ENCODE measurements at places on chromosomes 5 and 9.

- no peak for DNase-seq
These were observed 226.4 kb upstream of the ISL1 start for GRCh38 chr5:51156838-51157237.

GRCh38 chr5:4802044-4802443 lies 338.1 kb upstream of the ADAMTS16 start:
- no peak for DNase-seq

DNA sequence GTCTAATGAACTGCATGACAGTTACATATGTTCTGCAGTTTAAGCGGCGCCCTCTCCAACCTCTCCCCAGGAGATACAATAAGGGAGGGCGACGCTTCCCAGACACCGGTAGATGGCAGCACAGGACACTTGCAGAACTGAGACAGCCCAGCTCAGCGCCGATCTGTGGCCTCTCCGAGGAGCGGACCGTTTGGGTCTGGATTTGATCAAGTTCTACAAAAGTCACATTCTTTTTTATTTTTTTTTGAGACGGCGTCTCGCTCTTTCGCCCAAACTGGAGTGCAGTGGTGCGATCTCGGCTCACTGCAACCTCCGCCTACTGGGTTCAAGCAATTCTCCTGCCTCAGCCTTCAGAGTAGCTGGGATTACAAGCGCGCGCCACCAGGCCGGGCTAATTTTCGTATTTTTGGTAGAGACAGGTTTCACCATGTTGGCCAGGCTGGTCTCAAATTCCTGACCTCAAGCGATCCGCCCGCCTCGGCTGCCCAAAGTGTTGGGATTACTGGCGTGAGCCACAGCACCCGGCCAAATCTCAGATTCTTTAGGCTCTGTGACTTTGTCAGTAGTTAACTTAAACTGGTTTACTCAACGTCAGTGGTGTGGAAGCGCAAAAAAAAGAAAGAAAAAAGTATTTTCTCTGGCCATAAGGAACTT lies 1.4 kb upstream of the ATOSB start:
- DNase-seq = peak; percentile 90

DNA sequence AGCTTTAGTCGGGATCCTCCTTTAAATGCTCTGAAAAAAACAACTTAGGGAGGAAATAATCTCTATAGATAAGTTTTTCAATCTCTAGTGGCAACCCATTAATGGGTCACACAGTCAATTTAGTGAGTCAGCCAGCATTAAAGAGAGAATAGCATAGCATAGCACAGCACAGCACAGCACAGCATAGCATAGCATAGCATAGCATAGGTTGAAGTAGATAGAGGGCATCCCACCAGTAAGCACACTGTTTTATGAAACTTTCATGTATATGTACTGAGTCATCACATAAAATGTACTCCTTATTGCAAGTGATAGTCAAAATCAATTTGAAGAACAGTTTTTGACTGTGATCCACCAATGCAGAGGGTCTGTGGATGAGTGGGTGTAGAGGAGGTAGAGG lies 522.9 kb downstream of the CCDC171 start:
- no peak for DNase-seq

DNA sequence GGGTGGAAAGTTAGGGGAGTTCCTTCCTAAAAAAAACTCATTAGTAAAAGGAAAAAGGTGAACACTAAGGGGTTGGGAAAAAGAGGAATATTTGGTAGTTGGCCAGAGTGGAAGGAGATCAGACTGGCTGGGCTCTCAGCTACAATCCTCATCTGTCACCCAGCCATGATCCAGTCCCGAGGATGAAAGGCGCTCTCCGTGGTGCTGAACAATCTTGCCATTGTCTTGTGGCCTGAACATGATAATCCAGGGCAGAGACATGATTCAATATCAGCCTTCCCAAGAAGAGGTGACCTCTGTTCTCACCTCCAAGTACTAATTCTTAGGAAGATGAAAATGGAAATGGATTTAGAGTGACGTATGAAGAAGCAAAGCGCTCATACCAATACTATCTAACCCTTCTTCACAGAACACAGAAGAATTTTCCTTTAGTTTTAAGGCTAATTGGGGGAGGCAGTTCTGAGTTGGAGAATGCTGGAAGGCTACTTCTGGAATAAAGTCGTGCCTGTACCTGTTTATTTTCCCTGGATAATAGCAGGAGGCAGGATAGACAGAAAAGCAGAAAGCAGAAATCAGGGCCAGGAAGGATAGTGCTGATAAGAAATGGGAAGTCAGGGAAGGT lies 36.6 kb upstream of the MYORG start:
- DNase-seq = no peak

- DNase-seq = no peak
These were observed 7.0 kb downstream of the BARHL1 start for GRCh38 chr9:132589148-132590036.

GRCh38 chr5:962801-963200 lies 45.8 kb upstream of the NKD2 start:
- no peak for DNase-seq

DNA sequence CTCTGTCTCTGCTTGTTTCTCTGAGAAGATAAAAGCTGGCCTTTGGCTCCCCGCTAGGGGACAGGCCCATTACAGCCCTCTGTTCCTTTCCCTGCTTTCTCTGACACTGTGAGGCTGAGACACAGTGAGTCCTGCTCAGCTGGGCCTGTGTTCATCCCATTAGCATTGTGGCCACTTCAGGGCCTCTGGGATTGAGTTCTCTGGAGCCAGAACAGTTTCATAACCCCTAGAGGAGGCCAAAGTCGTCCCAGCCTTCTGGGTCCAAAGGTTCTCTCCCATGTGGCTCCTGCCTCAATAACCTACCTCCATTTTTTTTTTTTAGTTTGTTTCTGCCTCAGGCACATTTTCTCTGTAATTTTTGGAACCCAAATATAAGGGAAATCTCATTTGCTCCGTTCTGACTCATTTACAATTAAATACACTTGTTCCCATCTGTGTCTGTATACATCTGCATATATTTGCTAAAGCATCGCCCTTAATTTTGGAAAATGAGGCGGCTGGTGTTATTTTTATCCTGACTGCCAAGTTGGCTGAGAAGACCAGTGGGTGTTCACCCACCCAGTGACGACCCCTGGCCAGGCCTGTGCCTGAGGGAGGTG lies 27.3 kb upstream of the CTNNA1 start:
- no peak for DNase-seq

DNA sequence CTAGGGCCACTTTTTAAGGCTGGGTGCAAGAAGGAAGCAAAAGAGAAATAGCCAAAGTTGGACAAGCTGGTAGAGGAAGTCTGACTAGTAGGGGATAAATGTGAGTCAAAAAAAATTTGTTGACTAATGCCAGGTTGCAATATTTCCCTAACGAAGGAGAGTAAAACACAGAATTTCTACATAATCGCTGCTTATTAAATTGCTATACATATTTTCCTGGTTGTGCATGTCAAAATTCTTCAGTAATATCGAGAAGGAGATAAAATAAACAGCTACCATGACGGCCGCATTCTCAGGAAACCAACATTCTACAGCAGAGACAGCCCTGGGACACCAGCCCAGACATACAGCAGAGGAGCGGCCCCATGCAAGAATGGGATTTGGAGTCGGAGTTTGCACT lies 148.3 kb downstream of the ESM1 start:
- DNase-seq = no peak

DNA sequence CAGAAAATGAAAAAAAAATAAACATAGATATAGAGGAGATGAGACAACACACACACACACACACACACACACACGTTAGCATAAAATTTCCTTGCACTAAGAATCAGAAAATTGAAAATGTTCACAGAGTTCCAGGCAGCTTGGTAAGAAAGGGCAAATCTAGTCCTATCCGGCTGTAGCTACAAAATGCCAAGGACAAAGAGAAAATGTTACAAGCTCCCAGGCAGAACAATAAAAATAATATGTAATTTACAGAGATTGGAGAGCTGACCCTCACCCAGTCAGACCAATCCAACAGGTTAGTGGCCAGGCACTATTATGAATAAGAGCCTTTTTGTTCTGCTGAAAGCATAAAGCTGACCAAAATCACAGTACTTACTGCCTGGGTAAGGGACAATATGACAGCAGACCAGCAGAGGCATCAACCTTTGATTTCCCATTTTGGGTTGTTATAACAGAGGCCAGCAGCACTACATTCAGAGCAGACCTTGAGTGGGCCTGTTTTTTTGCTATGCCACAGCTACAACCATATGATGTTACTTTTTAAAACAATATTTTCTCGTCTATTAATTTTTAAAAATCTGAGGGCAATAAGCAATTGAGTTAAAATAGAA lies 892.6 kb downstream of the TAF11L14 start:
- no peak for DNase-seq

- no peak for DNase-seq
These were observed 382.7 kb downstream of the ENC1 start for GRCh38 chr5:74257645-74258313.

- no peak for DNase-seq
These were observed 37.6 kb downstream of the ANKRD33B start for GRCh38 chr5:10601246-10602030.

- DNase-seq = no peak
These were observed 103.5 kb downstream of the CDC42SE2 start for GRCh38 chr5:131367219-131367860.

- no peak for DNase-seq
These were observed 430.6 kb upstream of the DAP start for GRCh38 chr5:11191673-11192072.

- DNase-seq = no peak
These were observed 284.8 kb downstream of the CTNND2 start for GRCh38 chr5:11619339-11620024.

DNA sequence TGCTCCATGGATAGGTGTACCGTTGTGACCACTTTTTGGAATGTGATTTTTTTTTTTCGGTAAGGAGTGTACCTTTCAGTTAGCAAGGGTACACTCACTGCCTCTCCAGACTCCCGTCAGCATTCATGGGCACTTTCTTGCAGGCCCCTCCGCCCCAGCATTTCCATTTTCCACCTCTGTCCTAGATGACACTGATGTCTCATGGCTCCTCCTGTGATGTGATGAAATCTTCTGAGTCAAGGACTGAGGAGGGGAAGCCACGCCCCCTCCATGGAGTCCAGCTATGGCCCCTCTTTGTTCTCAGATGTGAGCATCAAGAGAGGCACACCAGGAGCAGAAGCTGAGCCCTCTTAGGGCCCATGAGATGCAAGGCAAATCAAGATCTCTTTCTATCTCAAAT lies 61.8 kb downstream of the CTSL start:
- no peak for DNase-seq

DNA sequence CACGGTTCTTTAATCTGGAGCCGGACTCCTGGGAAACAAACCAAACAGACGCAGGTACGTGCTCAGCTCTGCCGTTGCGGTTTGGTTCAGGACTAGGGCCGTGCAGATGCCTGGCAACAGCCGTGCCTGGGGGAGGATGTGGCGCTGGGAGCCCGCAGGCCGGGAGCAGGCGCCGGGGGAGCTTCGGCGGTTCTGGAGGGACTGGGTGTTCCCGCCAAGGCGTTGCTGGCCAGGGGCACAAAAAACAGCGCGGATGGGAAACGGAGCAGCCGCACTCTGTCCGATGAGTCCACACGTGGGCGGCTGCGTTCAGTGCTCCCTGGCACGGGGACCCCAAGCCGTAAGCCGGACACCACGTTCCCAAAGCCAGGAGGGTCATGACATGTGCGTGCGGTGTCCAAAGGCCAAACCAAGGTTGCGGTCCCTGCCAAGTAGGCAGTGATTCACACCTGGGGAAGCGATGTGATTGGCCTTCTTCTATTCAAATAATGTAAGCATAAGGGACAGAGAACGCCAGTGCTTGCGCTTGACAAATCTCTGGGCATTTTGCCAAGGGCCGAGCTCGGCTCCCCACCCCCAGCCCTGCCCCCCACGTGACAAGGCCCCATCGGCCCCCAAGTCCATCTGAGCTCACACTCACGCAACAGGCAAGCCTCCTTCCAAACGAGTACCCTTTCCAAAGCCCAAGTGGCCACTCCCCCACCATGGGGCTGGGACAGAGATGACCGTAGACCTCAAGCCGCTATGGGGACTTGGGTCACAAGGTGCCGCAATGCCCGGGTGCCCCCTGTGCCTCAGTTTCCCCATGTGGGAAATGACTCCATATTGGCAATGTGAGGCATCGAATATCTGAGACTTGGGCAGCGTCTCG lies 49.7 kb upstream of the NKD2 start:
- DNase-seq = no peak

- peak; percentile 41 for DNase-seq
These were observed 20.8 kb downstream of the ENHO start for GRCh38 chr9:34501889-34502425.

DNA sequence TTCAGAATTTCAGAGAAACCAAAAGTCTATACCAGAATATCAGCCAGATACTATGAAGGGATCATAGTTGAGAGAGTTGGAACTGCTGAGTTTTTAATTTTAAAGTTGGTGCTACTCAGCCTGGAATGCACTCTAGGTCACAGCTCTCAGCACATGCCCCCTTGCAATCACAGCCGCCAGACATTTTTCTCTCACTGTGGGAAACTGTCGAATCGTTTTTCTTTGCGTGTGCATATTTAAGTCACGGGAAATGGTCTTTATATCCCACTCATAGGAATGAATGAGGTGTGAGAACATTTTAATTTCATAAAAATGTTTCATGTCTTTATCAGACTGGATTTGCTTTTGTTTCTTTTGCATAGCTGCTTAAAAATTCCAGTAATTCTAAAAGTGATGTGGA lies 12.2 kb upstream of the SPDL1 start:
- no peak for DNase-seq

- DNase-seq = no peak
These were observed 10.0 kb upstream of the INSL6 start for GRCh38 chr9:5195463-5195862.

GRCh38 chr5:88833371-88834130 lies 49.4 kb downstream of the MEF2C start:
- DNase-seq = no peak

DNA sequence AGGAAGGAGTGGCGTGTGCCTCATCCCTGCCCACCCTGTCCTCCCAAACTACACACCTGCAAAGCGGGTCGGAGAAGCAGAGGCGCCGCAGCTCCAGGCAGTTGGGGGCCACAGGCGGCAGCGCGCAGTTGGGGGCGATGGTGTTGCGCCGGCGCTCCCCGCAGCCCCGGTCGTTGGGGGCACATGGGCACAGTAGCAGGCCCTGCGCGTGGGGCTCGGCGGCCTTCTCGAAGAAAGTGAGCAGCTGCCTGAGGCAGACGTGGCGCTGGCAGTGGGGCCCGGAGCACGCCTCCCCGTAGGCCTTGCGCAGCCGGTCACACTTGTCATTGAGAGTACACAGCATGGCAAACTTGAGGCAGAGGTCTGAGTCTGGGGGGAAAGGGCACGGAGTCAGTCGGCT lies 16.8 kb downstream of the GFRA3 start:
- DNase-seq = no peak

GRCh38 chr5:2387250-2387633 lies 364.2 kb downstream of the IRX2 start:
- DNase-seq = no peak

DNA sequence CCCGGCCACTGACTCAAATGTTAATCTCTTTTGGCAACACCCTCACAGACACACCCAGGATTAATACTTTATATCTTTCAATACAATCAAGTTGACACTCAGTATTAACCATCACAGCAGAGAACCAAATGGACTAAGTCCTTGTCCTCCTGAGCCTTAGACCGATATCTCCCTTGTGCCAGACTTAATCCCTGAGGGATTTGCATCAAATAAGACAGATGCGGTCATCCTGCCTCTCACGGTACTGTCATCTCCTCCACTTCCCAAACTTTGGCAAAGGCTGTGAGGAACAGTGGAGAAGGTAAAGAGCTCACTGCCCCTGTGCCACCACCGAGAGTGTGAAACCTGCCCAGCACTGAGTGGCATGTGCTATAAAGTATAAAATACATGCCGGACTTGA lies 6.5 kb upstream of the PRRC2B start:
- no peak for DNase-seq

GRCh38 chr9:37924538-37924937 lies 20.6 kb upstream of the SLC25A51 start:
- DNase-seq = no peak
